ENCODE measurements at places on chromosomes 1 and 21.

- DNase-seq: no peak
These were observed 224.4 kb upstream of the COA6 start for GRCh38 chr1:234148816-234149215.

DNA sequence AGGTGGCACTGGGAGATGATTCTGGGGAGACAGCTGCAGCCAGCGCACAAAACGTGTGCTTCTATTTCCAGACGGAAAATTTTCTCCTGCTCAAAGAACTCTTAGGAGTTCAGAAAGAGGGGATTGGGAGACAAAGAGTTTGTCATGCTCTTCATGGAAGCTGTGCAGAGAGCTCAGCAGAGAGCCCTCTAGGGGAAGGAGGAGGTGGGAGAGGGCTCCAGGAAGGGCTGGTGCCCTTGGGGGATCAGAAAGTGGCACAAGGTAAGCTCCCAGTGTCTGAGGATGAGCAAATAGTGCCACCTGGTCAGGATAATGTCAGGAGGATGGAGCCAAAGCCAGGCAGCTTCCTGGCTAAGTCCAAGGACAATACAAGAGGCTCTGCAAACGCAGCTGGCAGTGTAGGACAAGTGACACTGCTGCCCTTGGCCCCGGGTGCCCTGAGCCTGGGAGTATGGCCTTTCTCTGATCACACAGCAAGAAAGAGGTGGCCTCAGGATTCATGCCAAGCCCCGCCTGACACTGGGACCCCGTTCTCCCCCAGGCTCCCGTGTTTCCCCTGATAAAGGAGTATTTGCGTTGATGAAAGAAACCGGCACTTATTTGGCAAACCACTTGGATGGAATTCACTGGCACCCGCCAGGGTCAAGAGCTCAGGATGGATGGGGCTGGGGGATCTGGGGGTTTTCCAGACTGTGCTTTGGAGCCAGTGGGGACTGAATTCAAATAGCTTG is 254.0 kb downstream of the PTPRU start:
- DNase-seq: peak; percentile 55

DNA sequence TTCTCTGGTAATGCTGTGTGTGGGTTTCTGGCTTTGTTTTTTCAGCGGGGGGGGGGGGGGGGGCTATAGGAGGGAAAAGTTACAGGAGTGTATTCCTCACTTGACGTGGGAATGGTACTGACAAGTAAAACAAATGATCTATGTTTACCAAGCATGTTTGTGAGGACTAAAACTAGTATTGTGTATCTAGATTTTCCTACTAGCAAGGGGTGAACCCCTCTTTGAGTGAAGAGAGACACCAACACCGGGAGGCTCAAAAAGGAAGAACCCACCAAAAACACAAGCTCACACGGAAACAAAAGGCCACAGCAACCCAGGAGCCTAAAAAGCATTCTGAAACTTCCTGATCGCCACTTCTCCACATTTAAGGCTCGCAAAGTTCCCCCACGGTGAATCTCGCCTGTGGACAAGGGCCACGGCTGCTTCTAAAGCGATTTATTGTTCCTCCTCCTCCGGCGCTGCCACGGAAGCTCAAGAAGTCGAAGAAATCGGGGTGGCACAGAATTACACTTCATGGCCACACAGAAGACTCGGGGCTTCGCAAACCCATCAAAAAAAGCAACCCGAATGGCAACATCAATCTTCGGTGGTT is 703 bp downstream of the PUM1 start:
- no peak for DNase-seq

DNA sequence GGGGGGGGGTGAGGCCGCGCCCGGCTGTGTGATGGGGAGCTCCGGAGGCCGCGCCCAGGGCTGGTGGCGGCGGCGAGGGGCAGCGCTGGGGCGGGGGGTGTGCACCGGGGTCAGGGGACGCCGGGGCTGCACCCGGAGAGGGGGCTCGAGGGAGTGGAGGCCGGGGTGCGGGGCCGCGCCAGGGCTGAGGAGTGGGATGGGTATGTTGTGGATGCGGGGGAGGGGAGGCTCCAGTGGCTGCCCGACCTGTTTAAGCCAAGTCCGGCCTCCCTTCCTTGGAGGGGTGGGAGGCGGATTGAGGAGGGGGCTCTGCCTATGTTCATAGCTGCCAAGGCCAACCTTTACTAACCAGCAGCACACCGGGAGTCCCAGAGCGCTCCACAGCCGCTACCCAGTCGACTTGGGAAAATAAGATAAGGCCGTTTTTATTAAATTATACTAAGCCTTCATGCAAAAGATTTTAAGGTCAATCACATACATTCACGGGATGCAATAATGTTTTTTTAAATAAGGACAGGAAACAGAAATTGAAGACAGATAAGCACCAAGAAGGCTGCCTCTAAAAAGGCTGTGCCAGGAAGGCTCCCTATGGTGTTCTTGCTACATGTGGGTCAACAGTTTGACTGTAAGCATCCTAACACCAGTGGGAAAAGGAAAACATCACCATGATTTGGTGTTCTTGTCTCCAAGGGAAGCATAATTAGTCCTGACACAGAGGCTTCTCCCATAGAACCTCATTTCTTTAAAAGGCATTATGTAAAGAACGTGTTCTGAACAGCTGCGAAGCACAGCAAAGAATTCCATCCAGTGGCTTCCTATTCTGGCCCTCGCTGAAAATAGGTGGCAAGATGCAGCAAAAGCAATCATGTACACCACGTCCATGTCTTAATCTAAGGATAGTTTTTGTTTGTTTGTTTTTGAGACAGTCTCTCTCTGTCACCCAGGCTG is 626 bp upstream of the HLCS start:
- no peak for DNase-seq

DNA sequence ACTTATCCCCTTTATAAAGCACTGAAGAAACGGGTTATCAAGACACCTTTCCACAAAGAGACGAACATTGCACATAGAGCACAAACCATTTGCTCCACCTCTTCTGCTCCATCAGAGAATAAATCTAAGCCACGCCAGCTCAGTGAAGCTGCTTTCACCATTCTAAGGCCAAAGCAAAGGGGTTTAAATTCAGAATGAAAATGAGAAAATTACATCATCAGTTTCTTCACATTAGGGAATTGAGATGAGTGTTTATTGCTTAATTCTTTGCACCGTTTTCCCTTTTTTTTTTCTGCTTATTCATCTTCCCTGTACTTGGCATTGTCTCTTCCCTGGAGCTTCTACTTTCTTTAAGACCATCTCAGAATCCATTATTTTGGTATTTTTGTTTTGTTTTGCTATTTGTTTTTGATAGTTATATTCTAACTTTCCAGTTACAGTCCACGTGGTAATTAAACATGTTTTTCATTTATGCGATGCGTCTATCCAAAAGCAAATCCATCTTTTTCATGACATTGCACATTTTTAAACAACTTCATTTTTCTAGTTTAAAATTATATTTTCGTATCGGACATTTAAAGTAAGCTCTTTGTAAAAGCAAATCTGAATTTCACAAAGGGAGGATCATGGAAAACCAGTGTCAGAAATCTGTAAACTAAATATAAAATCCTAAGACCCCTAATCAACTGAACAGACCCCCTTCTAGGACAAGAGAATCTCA is 1.9 kb upstream of the OR2T34 start:
- DNase-seq: no peak

- no peak for DNase-seq
These were observed 3.7 kb upstream of the UCK2 start for GRCh38 chr1:165823552-165824268.

DNA sequence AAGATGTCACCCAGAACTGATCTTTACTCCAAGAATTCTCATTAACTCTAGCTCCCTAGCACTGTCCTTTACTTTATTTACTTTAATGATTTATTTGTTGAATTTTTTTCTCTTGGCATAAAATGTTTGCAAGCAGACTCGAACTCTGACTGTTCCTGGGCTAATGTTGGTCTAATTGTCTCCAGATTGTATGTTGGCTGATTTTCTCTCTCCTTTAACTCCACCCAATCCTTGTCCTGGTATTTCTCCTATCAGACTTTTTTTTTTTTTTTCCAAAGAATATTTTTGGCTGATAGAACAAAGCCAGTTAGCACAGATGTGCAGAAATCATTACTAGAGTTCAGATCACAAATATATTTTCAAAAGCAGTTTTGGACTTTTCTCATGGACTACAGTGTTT is 82.6 kb downstream of the ATF6 start:
- no peak for DNase-seq

- DNase-seq: no peak
These were observed 77.0 kb upstream of the TLR5 start for GRCh38 chr1:223219846-223220610.

DNA sequence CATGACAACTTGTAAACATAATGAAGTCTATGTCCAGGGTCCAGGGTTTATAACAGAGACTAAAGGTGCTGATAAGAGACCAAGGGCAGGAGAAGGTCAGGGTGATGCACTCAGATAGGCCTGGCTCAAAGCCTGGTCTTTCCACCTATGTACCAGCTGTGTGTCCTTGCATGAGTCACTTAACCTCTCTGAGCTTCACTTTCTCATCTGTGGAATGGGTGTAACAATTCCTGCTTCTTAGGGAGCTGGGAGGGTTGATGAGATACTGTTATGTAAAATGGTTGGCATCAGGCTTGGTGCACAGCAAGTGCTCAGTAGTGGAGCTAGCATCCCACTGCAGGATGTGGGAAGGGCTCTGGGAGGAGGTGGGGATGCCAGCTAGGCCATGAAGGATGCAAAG is 143.7 kb upstream of the CSF3R start:
- DNase-seq: no peak

- DNase-seq: no peak
These were observed 128.9 kb downstream of the ASTN1 start for GRCh38 chr1:177035586-177035985.

DNA sequence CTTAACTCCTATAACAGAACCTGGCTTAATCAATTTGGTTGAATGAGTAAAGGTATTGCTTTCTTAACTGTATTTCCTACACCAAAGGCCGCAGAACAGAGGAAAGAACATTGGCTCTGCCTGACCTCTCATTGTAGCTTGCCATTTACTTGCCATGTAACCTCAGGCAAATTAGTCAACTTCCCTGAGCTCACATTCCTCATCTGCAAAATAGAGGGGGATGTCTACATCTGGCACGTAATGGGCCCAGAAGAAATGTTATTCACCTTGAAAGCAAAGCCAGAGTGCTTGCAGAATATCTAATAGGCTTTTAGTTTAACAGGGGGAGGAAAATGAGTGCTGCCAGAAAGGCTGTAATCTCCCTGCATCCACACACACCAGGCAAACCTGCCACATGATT is 44.3 kb downstream of the LAMC2 start:
- no peak for DNase-seq

- no peak for DNase-seq
These were observed 62.5 kb downstream of the CD58 start for GRCh38 chr1:116508085-116508983.

GRCh38 chr1:55781944-55782482 is 566.8 kb upstream of the USP24 start:
- DNase-seq: no peak

DNA sequence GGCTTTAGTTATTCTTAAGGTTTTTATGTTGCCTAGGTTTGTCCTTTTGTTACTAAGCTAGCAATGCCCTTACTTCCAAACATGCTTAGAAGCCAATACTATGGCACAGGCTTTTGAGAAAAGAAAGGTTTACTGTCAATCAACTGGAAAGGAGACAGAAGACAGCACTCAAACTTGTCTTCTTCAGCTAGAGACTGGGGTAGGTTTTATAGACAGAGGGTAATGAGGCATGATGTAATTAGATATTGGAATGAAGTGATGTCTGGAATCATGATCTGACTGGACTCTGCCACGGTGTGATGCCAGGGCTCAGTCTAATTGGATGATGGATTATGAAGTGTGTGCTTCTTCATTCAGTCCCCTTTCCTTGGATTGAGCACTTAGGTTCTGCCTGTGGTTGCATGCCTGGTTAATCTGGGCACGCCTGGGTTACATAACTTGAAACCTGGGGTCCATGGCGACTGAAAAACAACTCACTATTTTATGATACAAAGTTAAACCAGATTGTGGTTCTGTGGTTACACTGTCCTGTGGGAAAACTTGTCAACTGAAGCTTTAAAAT is 625.8 kb downstream of the BRINP3 start:
- DNase-seq: no peak
